NCI-H510A (cell line): ENCODE measurements at places on chromosomes 13 and 19.

DNA sequence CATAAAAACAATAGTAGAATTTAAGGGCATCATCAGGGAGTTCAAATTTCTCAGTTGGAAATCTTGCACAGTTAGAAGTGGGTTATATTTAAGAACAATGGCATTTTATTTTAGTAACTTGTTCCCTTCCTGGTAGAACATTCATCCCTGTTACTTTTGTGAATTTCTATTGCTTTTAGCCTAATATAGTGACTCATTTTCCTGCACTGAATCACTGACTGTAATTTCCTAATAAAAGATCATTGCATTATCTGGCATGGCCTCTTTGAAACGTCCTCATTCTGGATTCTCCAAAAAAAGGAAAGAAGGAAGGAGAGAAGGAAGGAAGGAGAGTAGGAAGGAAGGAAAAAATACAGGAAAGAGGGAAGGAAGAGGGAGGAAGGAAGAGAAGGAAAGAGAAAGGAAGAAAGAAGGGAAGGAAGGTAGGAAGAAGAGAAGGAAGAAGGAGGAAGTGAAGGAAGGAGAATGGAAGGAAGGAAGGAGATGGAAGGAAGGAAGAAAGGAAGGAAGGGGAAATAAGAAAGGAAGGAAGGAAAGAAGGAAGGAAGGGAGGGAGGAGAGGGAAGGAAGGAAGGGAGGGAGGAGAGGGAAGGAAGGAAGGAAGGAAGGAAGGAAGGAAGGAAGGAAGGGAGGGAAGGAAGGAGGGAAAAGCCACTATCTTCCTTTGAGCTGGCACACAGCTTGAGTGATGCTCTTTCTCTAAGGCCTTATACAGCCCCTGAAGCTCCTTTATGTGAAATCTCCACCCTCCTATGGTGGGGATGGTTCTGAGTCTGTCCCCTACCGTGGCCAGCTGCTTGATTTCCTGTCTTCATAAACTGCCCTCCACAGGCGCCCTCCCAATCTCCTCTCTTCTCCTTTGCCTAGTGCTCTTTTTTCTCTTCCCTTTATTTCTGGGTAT, 29.8 kb upstream of the TM9SF2 start:
- no peak for DNase-seq

DNA sequence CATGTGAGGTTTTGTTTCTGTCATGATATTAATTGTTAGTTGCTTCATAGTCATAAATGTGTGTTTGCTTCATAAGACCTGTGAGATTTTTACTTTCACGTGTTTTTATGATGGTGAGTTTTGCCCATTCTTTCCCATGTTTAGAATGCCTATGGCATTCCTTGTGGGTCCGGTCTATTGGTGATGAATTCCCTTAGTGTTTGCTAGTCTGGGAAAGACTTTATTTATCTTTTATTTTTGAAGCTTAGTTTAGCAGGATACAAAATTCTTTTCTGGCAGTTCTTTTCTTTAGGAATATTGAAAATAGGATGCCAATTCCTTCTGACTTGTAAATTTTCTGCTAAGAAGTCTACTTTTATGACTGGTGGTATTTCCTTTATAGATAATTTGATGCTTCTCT, 332.7 kb downstream of the OXGR1 start:
- no peak for DNase-seq

DNA sequence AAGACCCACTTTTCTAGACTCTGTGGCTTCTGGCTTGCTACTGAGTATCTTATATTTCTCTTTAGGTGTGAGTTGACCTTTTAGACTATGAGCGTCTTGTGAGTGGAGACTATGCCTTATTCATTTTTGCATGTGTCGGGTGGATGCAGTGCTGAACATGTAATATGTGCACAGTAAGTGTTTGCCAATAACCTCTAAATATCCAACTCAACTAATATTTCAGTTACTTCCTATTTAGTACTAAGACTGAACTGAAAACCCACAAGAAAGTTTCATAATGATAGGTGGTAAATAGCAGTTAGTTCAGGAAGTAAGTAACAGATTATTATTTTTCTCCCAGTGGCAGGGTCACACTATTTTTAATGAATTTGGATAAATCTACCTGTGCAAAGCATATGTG, 269.3 kb downstream of the KCNRG start:
- no peak for DNase-seq

- no peak for DNase-seq
These were observed 2.2 kb upstream of the PRKD2 start for GRCh38 chr19:46718934-46719622.

GRCh38 chr13:106349080-106349931, 186.2 kb downstream of the EFNB2 start:
- DNase-seq, result peak; percentile 59

DNA sequence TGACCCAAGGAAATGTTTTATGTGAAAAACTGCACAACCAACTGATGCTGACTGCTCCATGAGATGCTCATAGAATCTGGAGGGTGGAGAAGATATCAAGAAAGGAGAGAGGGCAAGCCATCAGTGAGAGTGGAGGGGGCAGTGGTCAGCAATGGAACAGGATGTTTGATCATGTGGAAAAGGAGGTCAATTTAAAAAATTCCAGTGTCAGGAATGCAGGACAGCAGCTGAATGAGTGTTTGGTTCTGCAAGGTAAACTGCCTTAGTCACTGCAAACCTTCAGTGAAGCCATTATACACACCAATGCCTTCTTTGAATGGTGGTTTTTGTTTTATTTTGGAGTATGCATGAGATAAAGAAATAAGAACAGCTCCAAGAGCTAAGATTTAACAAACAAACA, 121.5 kb downstream of the FGF14 start:
- DNase-seq, result no peak

GRCh38 chr19:39054091-39054470, 21.7 kb upstream of the FBXO27 start:
- DNase-seq, result no peak

DNA sequence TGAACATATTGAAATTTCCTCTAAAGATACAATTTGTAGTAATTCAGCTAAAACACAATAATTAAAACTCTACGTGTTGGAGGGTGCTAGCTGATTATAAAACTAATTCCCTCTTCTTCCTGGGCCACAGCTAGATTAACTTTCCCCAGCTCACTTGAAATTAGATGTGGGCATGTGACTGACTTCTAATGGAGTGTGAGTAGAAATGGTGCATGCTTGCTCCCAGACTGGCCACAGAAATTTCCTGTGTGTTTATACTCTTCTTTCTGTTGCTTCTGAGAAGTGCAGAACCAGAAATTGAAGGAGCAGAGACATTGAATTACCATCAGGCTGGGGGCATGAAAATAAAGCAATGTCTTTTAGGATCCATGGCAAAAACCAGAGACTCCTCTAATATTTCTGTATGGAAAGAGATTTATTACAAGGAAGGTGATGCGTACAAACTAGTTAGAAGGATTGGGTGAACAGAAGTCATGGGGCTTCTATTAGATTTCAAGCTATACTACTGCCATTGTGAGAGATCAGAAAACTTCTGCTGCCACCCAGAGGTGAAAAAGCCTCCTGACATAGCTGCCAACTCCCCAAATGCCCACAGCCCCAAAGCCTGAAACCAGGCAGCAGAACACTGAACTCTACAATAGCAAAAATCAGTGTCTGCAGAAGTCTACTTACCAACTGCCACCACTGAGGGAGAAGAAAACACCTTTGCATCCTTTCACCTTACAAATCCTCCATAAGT, 379.2 kb upstream of the MIR17HG start:
- DNase-seq, result no peak

- no peak for DNase-seq
These were observed 63.4 kb downstream of the SLAIN1 start for GRCh38 chr13:77760893-77761292.

DNA sequence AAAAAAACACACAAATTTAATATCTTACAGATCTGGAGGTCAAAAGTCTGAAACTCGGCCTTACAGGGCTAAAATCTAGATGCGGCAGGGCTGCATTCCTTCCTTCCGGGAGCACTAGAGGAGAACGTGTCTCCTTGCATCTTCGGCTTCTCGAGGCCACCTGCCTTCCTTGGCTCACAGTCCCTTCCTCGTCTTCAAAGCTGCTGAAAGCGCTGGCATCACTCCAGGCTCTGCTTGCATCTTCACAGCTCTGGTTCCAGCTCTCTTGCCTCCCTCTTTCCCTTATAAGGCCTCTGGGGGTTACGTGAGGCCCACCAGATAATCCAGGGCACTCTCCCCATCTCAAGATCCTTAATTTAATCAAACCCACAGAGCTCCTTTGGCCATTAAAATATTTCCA, 10.5 kb downstream of the XRCC1 start:
- no peak for DNase-seq

DNA sequence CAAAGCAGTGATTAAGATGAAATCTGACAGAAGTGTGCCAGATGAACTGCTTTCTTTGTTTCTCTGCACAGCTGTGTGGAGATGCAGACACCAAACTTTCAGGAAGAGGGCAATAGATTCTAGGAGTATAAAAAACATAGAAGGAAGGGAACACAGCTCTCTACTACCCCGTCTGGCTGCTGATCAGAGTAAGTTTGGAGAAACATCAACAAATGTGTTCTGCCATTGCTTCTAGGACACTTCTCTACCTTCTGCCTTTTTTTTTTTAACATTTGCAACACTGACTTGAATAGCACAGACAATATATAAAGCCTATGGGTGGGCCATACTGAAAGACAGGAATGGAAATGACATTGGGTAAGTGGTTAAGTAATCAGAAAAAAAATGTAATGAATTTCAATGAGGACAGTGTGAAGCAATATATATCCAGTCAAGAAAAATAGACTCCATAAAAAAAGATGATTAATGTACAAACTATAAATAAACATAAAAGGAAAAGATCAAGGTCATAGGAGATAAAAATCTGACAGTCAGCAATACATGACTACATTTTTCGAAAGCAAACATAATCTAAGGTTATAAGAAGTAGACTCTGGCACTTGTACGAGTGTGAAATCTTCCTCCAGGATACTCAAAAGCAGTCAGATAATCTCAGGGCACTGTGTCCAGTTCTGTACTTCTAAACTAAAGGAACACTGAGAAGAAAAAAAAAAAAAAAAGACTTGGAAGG, 21.4 kb downstream of the NUFIP1 start:
- no peak for DNase-seq

DNA sequence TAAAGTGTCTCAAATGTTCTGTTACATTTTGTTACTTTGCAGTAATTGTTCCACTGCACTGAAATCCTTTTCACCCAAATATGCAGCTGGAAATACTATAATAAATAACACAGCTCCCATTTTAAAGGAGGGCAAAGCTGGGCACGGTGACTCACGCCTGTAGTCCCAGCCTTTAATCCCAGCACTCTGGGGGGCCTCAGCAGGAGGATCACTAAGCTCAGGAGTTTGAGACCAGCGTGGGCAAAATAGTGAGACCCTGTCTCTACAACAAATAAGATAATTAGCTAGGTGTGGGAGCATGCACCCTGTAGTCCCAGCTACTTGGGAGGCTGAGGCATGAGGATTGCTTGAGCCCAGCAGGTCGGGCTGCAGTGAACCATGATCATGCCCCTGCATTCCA, 7.5 kb upstream of the UBAC2 start:
- no peak for DNase-seq

- no peak for DNase-seq
These were observed 72.4 kb upstream of the TSC22D1 start for GRCh38 chr13:44648392-44649103.

- no peak for DNase-seq
These were observed 314.4 kb downstream of the MYO16 start for GRCh38 chr13:108943842-108944241.

DNA sequence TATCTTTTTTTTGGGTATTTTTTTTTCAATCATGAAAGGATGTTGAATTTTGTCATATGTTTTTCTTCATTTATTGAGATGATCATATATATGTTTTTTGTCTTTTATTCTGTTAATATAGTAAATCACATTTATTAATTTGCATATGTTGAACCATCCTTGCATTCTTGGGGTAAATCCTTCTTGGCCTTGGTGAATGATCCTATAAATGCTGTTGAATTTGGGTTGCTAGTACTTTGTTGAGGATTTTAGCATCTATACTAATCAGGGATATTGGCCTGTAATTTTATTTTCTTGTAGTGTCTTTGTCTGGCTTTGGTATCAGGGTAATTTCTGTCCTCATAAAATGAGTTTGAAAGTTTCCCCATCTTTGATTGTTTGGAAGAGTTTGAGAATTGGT, 199.9 kb downstream of the B3GLCT start:
- DNase-seq, result no peak

GRCh38 chr13:112144616-112145550, 77.9 kb downstream of the SOX1 start:
- no peak for DNase-seq

DNA sequence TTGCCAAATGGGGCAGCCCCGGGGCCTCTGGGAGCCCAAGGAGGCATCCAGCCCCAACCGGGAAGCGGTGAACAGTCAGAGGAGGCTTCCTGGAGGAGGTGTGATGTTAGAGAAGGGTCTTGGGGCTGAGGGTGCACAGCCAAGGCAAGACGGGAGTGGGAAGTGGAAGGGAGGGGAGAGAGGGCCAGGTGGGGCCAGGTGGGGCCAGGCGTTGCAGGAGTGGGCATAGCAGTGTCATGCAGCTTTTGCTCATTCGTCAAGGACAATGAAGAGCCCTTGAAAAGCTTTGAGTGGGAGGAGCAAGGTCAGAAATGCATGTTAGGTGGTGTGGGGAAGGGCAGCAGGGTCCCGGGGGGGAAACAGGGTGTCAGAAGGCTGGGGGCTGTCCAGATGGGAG, 1.8 kb downstream of the FBN3 start:
- DNase-seq, result no peak

DNA sequence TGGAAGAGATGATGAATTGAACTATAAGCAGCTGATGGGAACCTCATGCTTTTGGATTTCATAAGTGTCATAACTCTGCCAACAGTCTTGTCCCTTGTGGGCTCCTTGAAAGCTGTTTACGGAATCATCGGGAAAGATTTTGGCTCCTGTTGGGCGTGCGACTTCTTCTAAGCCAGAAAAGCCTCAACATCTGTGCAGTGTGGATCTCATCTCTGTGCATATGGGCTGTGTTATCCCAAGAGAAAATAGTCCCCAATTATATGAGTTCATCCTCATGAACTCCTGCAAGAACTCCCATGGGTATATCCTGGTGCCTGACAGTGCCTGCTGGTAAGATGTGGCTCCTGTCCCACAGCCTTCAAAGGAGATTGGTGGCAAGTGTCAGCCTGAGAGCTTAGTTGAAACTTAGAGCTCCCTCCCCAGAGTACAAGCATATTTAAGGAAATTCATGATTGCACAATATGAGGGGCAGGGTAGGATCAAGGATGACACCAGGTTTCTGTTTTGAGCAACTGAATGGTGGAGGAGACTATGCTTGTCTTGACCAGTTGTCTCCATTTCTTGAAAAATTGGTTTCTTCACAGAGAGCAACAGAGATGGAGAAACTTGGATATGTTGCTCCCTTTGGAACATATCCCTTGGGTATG, 243.5 kb downstream of the ITGBL1 start:
- no peak for DNase-seq

- DNase-seq, result no peak
These were observed 341.0 kb downstream of the DNAJC15 start for GRCh38 chr13:43364210-43365038.

GRCh38 chr13:75675421-75675820, 39.3 kb downstream of the LMO7 start:
- no peak for DNase-seq
